ENCODE measurements at places on chromosomes 13 and 19.
A peak's percentile ranks its signal among the peaks of the same experiment; 100 is the strongest.

DNA sequence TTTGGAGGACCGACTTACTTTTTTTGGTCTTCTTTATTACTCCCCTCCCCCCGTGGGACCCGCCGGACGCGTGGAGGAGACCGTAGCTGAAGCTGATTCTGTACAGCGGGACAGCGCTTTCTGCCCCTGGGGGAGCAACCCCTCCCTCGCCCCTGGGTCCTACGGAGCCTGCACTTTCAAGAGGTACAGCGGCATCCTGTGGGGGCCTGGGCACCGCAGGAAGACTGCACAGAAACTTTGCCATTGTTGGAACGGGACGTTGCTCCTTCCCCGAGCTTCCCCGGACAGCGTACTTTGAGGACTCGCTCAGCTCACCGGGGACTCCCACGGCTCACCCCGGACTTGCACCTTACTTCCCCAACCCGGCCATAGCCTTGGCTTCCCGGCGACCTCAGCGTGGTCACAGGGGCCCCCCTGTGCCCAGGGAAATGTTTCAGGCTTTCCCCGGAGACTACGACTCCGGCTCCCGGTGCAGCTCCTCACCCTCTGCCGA, 409 bp downstream of the FOSB start:
- DNase-seq, result no peak

GRCh38 chr13:41847216-41847615, 113.7 kb downstream of the VWA8 start:
- no peak for DNase-seq

- DNase-seq, result peak; percentile 61
Measured at GRCh38 chr19:3710265-3710812, 2.2 kb downstream of the TJP3 start.

- DNase-seq, result peak; percentile 68
Measured at GRCh38 chr13:37273836-37274235, 168.4 kb upstream of the CSNK1A1L start.

DNA sequence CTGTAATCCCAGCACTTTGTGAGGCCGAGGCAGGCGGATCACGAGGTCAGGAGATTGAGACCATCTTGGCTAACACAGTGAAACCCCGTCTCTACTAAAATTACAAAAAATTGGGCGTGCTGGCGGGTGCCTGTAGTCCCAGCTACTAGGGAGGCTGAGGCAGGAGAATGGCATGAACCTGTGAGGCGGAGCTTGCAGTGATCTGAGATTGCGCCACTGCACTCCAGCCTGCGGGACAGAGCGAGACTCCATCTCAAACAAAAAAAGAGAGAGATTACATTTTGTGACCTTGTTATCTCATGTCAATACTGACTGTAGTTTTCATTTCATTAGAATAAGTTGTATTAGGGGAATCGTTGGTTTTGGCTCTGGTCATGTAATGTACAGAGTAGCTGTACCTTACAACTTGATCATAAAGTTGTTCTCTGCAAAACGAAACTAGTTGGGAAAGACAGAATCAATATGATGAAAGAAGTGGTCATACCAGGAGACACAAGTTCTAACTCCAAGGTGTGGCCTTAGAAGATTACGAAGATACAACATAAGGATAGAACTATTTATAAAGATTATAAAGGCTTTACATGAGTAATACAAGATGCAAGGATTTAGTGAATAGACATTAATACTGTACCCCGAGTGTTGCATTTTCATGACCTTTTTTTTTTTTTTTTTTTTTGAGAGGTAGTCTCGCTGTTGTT, 15.3 kb downstream of the TMEM38A start:
- DNase-seq, result no peak

GRCh38 chr19:50205681-50206138, 2.3 kb downstream of the MYH14 start:
- DNase-seq, result no peak

DNA sequence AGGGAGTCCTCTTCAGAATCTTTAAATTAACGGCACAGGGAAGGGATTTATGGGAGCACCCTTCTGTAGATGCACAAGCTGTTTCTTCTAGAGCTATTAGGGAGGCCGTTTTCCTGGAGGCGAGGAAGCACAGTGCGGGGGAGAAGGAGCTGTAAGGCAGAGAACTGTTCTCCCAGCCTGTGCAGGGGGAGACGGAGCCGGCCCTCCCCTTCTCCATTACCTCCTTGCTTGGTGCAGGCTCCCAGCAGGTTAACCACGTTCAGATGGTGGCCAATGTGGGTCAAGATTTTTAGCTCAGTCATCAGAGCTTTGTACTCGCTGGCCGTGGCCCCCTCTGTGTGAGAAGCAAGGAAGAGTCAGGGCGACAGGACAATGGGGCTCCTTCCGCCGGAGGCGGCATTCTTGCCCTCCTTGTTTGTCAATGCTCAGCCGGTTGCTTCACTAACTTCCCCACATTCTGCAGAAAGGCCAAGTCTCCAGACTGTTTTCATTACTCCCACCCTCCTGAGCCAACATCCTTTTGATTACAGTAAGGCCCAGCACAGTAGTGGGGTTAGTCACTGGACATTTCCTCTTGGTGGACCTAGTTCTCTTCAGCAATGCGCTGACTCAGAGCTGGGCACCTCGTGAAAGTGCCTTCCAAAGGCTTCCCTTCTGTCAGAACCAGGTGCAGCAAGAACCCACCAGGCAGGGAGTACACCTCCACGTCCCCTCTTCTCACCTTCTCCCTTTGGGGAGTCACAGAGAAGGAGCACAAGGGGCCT, 165.4 kb downstream of the FLT1 start:
- DNase-seq, result no peak

DNA sequence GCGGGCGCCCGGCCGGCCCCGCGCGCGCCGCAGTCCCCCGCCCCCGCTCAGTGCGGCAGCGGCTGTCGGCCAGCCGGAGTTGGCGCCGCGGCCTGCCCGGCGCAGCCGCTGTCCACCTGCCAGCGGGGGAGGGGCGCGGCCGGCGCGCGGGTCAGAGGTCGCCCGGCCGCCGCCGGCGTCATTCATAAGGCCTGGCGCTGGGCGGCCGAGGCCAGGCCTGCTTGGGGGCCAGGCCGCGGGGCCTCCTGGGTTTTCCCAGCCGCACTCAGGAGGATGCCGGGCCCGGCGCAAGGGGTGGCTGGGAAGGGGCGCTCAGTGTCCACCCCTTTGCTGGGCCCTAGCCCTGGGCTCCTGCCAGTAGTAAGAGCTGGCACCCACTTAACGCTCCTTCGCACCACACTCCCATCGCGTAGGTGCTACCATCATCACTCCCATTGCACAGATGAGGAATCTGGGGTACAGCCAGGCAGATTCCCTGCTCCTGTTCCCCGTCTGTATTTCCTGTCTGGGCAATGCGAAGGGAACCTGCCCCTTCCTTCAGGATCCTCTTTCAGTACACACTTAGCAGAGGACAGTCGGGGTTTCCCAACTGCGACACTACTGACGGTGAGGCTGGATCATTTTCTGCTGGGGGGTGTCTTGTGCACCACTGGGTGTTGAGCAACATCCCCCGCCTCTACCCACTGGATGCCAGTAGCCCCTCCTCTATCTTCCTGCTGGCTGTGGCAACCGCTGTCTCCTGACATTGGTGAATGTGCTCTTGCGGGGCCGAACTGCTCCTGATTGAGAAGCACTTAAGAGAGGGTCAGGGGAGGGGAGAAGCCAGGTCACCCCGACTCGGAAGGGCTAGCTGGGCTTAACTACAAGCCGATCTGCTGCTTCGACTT, 846 bp upstream of the PRKACA start:
- no peak for DNase-seq

DNA sequence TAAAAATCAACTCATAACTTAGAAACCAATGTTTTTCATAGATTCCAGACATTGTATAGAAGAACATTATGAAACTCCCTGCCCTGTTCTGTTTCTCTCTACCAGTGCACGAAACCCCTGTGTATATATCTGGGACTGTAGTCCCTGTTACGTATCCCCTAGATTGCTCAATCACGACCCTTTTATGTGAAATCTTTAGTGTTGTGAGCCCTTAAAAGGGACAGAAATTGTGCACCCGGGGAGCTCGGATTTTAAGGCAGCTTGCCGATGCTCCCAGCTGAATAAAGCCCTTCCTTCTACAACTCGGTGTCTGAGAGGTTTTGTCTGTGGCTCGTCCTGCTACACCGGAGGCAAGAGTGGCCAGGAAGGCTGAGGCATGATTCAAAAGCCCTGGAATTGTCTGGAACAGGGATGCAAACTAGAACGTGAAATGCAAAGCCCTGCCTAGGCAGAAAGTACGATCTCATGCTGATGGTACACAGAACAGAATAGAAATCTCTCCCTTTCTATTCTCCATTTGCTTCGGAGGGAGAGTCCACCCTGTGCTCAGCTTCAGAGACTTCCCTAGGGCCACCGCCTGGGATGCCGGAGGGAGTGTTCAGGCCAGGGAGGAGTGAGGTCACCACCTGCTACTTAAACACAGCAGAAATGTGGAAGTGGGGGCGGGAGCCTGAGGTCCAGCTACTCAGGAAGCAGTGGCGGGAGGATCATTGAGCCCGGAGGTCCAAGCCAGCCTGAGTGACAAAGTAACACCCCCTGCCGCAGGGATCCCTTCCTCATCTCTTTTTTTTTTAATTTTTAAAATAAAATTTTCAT, 758 bp upstream of the ZNF888 start:
- no peak for DNase-seq

GRCh38 chr19:7337380-7338194, 11.2 kb upstream of the ARHGEF18 start:
- DNase-seq, result no peak

GRCh38 chr19:49894011-49894664, 2.5 kb downstream of the IL4I1 start:
- DNase-seq, result no peak

DNA sequence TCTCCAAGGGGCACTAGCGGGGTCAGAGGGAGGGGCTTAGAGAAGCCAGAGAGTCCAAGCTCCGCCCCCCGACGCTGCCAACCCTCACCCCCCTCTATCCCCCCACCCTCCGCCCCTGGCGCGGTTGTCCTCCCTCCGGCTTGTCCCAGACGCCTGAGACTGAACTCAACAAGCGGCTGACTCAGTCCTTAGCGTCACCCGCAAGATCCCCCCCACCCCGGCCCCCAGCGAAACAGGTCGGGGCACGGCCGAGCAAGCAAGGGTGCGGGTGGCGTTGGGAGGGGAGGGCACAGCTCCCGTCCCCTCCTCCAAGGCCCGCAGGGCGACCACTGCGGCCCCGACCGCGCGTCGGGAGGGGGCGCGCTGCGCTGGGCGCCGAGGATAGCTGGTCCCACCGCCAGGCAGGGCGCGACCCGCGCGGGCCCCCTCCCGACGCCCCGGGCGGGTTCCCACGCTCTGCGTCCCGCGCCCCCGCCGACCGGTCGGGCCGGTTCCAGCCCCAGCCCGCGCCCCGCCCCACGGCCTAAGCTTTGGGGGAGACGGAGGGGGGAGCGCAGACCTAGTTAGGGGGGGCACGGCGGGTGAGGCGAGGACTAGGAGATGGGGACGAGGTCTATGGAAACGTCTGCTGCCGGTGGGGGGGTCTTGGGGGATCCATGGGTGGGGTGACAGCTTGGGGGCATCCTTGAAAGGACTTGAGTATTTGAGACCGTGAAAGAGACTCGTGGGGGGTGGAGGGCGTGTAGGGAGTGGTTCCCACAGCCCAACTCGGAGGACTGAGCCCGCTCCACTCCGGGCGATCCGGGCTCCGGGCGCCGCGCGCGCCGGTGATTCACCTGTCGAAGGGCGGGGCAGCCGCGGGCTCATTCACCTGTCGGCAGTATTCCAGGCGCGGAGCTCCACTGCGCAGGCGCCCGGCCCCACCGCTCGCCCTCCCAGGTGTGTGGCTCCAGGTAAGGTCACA, 5.1 kb downstream of the NOTCH3 start:
- peak; percentile 38 for DNase-seq

DNA sequence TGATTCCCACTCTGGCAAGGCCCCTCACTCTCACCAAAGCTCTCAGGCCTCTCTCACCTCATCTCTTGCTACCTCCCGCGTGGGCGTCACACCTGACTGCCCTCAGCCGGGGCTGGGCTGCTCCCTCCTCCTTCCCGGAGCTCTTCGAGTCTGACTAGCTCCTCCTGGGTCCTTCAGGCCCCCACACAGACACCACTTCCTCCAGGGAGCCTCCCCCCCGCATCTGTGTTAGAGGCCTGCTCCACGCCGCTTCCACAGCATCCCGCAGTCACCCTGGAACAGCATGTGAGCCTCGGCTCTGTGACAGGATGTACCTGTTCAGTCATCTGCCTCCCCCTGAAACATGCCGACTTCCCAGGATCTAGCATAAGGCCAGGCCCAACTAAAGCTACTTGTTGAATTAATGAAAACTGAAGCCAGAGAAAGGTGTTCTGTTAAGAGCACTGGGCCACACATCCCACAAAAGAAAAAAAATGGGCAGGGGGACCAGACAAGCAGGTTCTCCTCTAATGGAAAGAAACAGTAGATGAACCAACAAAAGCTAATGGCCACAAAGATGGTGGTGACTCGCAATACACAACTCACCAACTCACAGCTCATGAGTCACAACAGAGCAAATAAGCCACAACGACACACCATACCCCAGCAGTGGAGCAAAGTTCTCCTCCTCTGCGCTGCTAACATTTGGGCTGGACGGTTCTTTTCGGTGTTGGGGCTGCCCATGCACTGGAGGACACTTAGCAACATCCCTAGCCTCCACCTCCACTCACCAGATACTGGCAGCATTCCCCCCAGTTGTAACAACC, 3.0 kb downstream of the PPP6R1 start:
- no peak for DNase-seq

DNA sequence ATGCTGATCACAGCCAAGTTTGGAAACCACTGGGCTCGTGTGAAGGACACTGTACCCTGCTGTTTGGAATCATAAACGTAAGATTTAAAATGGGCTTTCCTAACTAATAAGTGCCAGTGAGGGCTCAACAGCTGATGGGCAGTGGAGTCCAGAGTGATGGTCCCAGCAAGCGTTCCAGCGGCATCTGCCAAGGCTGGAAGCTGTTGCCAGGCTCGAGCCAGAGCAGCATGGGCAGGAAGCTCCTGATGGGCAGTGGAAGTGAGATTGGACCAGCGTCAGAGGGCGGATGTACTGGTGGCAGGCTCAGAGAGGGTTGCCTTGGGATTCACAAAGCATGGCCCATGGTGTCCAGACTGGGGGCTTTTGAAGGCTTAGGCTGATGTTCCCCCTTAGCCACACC, 30.2 kb downstream of the COL4A2 start:
- DNase-seq, result no peak

- no peak for DNase-seq
Measured at GRCh38 chr13:85659493-85659892, 139.7 kb downstream of the SLITRK6 start.

GRCh38 chr13:69178000-69178399, 929.6 kb upstream of the ATXN8OS start:
- DNase-seq, result no peak

DNA sequence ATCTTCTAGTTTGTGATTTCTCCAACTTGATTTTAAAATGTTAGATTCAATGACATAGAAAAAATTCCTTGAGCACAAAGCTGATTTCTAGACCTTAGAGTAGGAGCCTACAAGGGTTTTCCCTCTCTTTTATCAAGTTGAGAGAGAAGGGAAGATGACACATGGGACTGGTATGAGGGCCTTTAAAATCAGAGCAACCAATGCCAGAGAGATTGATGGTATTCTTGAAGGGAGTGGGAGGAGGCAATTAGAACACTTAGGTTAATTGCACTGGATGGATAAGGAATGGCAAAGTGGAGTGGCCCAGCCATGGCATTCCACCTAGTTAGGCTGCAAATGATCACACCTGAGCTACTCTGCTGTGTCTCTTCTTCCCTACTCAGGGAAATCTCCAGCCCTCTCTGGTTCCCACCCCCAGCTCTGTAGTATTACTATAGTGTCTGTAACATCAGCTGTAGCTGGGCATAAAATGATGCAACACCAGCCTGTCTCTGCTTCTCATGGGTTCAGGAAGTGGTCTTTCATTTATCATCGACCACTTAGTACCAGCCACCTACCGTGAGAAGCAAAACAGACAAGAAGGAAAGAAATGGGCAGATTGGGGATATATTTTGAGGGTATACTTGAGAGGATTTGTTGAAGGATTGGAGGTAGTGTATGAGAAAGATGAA, 333.6 kb downstream of the DLEU7 start:
- DNase-seq, result no peak
